H4 (cell line): ENCODE measurements at places on chromosomes 5 and 9. TPM values are rescaled to one million over a fixed set of nuclear protein-coding genes. Genes with fewer than 3 reads are reported as not detected.

DNA sequence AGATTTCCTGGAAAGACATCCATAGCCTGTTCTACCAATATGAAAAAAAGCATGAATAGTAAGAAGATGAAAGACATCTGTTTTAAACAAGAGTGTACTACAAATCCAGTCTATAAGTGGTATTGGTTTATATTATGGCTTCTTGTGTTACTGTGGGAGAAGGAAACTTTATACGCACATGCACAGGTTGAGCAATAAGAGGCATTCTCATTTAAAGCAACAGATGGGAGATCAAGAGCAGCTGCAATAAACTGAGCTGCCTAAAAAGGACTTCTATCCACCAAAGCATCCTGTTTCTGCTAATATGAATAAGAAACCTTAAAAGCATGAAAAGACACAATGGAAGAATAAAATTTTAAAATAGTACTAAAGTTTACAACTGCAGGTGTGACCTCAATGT is 8.6 kb upstream of the PCDHB1 start:
- DNase-seq = no peak

- DNase-seq = no peak
Observed at GRCh38 chr5:61298580-61298979, 33.5 kb upstream of the ZSWIM6 start.

DNA sequence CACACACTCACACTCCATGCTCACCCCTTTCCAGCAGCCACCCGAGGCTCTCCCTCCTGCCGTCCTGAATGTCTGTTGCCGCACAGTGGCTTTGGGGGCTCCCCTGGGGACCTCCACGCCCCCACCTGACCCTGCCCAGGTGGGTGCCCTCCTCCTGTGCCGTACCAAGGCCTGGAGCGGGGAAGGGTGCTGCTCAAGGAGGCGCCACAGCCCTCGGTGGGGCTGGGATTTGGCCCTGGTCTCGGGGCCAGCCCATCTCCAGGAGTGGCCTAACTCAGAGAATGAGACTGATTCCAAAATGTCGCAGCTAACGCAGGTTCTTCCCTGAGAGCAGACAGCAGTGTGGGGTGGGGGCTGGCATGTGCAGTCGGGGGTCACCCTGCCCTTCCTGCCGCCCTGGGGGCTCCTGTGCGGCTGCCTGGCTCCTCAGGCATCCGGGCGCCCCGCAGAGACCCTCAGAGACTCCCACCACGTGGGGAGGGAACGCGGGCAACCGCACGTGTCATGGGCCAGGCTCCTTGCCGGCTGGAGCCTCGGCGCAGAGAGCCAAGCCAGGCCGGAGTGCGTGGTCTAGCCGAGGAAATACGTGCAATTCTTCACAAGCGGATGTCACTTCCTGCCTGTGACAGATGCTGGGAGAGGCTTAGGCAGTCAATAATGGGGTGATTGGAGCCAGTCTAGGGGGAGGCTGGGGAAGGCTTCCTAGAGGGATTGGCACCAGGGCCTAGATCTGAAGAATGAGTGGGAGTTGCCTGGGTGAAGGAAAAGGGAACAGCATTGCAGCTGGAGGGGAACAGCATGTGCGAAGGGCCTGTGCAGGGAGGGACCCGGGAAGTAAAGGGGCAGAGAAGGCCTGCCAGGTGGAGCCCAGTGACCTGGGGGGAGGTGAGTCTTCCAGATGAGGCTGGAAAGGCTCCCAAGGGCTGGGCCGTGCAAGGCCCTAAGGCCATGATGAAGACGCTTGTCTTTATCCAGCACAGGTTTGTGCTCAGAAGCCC is 44.1 kb downstream of the C9orf50 start:
- no peak for DNase-seq

GRCh38 chr5:278646-279045 is 7.2 kb downstream of the PDCD6 start:
- no peak for DNase-seq

DNA sequence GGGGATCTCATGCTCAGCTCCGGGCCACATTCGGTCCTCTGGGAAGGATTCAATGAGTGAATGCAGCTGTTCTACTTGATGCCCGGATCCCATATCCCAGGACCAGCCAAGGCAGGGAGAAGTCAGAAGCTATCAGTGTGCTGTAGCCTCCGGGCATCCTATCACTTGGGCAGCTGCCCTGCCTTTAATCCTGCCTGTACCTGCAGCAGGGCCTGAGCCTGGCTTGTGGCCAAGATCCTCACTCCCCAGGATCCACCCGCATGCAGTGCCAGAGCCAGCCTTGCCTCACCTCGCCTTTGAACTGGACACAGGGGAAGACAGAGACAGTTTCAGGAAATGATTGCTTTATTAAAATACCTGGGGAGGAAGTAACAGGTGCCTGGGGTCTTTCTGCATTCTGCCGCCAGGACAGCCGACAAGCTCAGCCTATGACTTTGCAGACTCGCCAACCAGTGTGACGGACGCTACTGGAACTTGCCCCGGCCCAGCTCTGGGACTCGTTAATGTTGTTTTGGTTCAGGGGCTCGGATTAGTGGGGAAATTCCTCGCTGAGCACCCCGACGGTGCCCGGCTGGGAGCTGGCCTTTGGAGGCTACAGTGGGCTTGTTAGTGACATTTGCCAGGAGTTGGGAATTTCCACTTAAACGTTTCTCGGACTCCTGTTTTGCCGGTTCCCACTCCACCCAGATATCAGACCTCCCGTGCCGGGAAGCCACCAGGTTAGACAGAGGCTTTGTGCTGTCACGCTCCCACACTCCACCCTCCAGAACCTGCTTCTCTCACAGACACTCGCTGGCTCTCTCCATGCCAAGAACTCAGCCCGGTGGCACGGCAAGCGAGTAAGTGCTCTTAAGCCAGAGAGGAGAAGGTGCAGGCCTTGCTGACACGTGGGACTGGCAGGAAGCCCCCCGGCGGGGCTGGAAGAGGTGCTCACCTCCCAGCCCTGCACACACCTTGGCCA is 721 bp downstream of the PTGES start:
- no peak for DNase-seq

- no peak for DNase-seq
Observed at GRCh38 chr5:122997294-122997693, 39.2 kb downstream of the PPIC start.

- DNase-seq = no peak
Observed at GRCh38 chr9:136273244-136273865, 27.7 kb upstream of the QSOX2 start.

The HAPLN1 gene
- 4.5 and 6.5 TPM in 2 replicates for total RNA-seq

The GBA2 gene
- 16.9 and 21.5 TPM in 2 replicates for total RNA-seq

The WDR38 gene
- not detected in 2 replicates for total RNA-seq

The COL23A1 gene
- total RNA-seq = 0.08 TPM in 1 of 2 replicates, not detected in the other

The PCDHA13 gene
- 0.41 and 0.50 TPM in 2 replicates for total RNA-seq

The ECPAS gene
- total RNA-seq = 43.9 and 44.8 TPM in 2 replicates
